Activated CD4-positive, alpha-beta T cell treated with anti-CD3 and anti-CD28 coated beads for 4 hours (primary cell): ENCODE measurements at places on chromosomes 3 and 15.

GRCh38 chr3:66655671-66656070, 154.8 kb upstream of the LRIG1 start:
- DNase-seq, result no peak

DNA sequence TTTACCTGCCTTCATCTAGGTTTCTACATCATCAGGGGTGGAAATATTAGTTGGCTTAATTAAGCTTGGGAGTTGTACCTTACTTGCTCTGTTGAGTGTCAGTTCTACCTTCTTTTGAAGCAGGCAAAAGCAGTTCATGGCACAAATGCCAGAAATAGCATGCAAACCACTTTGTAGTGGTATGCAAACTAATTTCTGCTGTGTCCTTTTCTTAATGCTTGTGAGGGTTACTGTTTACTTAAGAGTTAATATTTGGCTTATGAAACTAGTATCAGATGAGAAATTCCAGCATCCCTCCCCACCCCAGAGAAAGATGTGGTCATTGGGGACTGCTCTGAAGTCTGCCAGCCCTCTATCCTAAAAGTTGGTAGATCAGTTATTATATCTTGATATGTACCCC, 7.1 kb downstream of the ATP2C1 start:
- no peak for DNase-seq

DNA sequence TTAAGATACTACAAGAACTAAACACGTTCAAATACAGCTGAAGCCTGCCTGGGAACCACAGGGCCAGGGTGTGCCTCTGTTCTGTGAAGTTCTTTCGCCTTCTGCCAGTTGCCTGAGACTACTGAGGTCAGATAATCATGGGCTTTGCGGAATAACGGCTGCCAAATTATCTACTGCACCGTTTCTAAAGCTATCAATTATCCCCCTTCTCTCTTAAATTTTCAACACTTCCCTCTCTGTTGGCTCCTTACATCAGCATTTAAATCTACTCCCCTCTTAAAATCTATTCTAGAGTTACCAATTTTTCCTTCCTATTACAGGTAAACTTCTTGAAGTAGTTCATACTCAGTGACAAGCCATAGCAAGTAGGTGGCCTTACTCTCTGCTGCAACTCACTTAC, 6.2 kb upstream of the NEO1 start:
- DNase-seq, result no peak

DNA sequence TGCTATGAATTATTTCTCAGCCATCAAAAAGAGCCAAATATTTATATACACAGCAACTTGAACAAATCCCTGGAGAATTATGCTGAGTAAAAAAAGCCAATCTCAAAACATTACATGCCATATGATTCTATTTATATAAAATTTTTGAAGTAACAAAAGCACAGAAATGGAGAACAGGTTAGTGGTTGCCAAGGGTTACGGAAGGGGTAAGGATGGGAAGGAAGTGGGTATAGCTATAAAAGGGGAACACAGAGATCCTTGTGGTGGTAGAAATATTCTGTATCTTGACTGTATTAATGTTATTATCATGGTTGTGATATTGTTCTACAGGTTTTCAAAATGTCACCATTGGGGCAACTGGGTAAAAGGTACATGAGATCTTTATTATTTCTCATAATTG, 62.3 kb upstream of the ASB14 start:
- no peak for DNase-seq

- DNase-seq, result no peak
These were observed 52.7 kb downstream of the NFKBIZ start for GRCh38 chr3:101902041-101902440.

- DNase-seq, result no peak
These were observed 15.8 kb upstream of the SST start for GRCh38 chr3:187685948-187686347.

- no peak for DNase-seq
These were observed 25.4 kb downstream of the LINGO1 start for GRCh38 chr15:77607111-77607893.

- no peak for DNase-seq
These were observed 49.6 kb upstream of the BNIP2 start for GRCh38 chr15:59738676-59739075.

- no peak for DNase-seq
These were observed 13.3 kb upstream of the PPP1R2 start for GRCh38 chr3:195556390-195556789.

- DNase-seq, result no peak
These were observed 300.6 kb downstream of the VPS13C start for GRCh38 chr15:61759639-61760038.

DNA sequence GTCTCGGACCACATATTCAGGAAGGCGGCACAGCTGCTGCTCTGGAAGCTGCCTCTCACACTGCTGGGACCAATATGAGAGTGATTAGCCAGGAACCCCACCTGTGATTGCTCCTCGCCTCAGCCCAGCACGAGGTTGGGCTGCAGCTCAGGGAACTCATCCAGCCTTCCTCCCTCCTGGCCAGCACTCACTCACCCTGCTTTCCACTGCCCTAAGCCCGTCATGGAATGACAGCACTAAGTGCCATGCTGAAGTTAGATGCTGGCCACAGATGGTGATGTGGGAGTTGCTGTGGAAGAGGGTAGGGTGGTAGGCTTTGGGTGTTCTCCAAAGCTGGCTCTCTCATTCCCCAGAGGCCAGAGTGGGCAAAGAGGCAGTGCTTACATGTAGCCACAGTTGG, 7.3 kb downstream of the MST1R start:
- no peak for DNase-seq

GRCh38 chr3:50885070-50885850, 210.5 kb downstream of the DOCK3 start:
- DNase-seq, result no peak

- DNase-seq, result peak; percentile 60
These were observed 110.8 kb downstream of the TBC1D2B start for GRCh38 chr15:77966540-77967234.

- no peak for DNase-seq
These were observed 205.9 kb downstream of the MBNL1 start for GRCh38 chr3:152474585-152474984.

- no peak for DNase-seq
These were observed 164.0 kb upstream of the NR2F2 start for GRCh38 chr15:96166223-96167200.

DNA sequence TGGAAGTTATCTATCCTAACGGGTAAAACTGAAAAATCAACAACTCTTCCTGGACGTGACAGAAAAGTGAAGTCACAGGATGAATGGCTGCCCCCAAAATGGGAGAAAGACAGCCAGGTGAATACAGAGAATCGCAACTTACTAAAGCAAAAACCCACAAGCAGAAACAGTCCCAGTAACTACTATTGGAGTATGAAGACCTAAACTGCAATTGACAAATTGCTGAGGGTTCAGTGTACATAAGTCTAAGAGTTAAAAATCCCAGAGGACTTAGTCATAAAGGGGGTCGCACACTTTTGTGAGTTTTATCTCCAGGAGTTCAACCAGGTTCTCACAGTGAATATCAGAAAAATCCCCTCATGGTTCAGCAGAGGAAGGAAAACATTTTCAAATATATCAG, 56.8 kb upstream of the IMPG2 start:
- no peak for DNase-seq

DNA sequence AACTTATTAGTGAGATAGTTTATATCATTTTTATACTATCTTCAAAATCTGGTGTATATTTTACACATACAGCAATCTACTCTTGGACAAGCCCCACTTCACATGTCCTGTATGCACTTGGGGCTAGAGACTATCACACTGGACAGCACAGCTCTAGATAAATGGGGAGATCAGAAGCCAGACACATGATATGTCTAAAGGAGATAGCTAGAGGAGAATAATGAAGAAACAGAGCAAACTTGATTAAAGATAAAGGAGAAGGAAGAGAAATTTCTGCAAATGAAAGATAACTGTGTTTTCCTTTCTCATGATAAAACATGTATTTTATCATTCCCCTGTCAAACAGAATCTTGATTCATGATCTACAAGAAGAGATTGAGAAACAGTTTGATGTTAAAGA, 13.0 kb downstream of the CPA3 start:
- no peak for DNase-seq

GRCh38 chr15:70245932-70246622, 148.4 kb upstream of the TLE3 start:
- no peak for DNase-seq

- no peak for DNase-seq
These were observed 31.3 kb upstream of the ST3GAL6 start for GRCh38 chr3:98731720-98732285.

DNA sequence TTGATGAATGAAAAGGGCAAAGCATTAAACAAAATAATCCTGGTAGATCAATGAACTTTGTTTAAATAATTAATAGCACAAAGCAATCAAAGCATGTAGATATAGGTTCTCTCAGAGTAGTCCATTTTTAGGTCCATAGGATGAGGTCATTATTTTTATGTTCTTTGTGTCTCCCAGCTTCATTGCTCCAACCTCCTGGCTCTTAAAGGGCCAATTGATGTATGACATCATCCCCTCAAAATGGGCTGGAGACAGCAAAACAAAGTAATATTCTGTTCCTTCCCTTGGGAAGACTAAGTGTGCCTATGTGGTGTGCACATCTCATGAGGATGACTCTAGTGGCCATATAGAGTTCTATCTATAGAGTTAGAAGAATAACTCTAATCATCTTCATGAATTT, 49.5 kb downstream of the HMG20A start:
- DNase-seq, result no peak

- no peak for DNase-seq
These were observed 423.6 kb downstream of the LPP start for GRCh38 chr3:188577539-188577938.

GRCh38 chr3:38317192-38317759, 29.3 kb upstream of the XYLB start:
- DNase-seq, result no peak

- no peak for DNase-seq
These were observed 48.0 kb downstream of the RASGRP1 start for GRCh38 chr15:38516626-38517025.

DNA sequence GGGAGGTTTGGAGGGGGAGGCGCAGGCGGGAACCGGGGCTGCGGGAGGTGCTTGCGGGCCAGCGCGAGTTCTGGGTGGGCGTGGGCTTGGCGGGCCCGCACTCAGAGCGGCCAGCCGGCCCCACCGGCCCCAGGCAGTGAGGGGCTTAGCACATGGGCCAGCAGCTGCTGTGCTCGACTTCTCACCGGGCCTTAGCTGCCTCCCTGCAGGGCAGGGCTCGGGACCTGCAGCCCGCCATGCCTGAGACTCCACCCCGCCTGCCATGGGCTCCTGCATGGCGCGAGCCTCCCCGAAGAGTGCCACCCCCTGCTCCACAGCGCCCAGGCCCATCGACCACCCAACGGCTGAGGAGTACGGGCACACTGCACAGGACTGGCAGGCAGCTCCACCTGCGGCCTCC, 98.6 kb upstream of the IGF1R start:
- DNase-seq, result no peak

DNA sequence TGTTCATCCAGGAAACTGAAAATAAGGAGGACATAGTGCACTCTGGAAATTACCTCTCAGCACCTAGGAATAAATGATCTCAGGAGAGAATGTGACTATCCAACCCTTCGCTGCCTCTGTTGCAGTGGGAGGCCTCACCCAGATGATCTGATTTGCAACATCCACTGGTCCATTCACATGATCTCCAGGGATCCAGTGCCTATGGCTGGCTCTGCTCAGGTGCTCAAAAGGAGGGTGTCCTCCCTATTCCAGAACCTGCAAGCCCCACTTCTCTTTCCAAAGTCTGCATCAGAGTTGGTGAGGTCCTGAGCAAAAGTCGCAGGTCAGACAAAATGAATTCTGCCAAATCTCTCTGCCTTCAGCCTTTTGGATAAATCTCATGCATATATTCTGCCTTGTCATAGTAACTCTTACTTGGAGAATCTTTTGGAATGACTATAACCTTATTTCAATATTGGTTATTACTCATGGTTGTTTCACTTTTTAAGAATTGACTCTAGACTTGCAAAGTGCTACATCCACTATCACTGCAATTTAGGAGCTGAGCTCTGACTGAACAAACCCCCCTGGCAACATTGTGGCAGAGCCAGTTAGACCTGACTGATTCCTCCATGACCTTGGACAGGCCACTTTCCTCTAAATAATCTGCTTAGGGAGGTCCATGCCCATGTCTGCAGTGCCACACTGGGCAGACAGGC, 295.1 kb downstream of the EPHB1 start:
- DNase-seq, result no peak

- no peak for DNase-seq
These were observed 7.8 kb upstream of the STAC start for GRCh38 chr3:36372534-36372935.

GRCh38 chr3:133014325-133014724, 23.9 kb upstream of the TMEM108 start:
- DNase-seq, result no peak

DNA sequence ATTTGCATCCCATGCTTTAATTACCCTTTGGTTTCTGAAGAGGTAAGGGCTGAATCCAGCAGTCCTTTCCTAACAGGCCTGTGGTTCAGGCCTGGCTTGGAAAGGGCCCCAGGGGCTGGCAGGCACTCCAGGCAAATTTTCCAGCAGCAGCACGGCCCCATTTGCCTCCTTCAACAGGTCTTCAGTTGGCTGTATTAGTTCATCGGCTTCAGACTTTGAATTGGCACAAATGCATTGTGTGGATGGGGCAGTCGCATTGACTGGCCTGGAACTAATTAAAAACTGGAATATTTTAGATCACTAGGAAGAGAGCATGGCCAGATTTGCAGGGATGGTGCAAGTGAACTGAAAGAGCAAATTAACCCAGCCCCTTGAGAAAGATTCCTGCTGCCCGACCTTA, 207.8 kb upstream of the MCTP2 start:
- DNase-seq, result no peak

GRCh38 chr3:87957575-87957974, 101.2 kb downstream of the CGGBP1 start:
- DNase-seq, result no peak

DNA sequence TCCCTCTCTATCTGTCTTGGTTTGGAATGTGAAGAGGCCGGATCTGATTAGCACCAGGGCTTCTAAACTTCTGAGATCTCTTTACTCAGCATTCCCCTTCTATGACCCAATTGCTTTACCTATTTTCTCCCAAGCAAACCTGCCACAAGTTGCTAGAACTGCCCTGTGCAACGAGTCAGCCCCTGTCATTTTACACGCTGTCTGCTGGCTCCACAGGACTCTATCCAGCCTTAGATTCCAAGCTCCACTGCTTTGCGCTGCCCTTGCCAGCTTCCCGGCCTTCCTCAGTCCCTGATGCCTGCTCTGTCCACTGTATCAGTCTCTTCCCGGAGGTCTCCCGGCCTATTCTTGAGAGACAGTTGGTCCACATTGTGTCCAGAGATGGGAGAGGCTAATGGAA, 12.3 kb downstream of the CEP19 start:
- DNase-seq, result no peak

- DNase-seq, result no peak
These were observed 44.6 kb upstream of the SPATA12 start for GRCh38 chr3:57015912-57016311.

GRCh38 chr3:61158667-61159066, 92.6 kb downstream of the FHIT start:
- DNase-seq, result no peak

- DNase-seq, result no peak
These were observed 8.7 kb upstream of the YEATS2 start for GRCh38 chr3:183688874-183689273.
